ENCODE measurements at places on chromosomes 12 and 14.

DNA sequence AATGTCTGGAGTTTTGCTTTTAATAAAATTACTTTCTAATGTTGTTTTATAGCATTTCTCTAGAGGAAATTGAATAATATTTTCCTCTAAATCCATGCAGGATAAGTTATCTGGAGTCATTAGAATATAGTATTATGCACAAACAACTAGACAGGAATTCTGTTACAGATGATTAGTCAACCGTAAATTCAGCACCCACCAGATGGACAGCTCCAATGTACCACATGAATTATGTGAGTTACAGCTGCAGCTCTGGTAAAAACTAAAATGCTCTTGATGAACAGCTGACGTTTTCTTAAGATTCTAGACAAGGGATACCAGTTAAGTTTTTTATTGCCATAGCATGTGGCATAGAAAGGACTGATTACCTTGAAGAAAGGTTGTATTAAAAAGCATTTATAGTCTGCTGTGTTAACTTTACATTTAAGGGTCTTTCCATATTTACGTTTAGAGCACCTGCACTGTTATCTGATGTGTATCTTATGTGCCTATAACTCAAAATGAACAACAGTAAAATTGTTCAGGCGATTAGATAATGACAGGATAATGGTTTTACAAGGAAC lies 321.4 kb upstream of the LRFN5 start:
- no peak for DNase-seq

- no peak for DNase-seq
Observed at GRCh38 chr12:116636608-116637519, 77.7 kb downstream of the MAP1LC3B2 start.

- DNase-seq = no peak
Observed at GRCh38 chr12:10214136-10214894, 1.6 kb downstream of the GABARAPL1 start.

DNA sequence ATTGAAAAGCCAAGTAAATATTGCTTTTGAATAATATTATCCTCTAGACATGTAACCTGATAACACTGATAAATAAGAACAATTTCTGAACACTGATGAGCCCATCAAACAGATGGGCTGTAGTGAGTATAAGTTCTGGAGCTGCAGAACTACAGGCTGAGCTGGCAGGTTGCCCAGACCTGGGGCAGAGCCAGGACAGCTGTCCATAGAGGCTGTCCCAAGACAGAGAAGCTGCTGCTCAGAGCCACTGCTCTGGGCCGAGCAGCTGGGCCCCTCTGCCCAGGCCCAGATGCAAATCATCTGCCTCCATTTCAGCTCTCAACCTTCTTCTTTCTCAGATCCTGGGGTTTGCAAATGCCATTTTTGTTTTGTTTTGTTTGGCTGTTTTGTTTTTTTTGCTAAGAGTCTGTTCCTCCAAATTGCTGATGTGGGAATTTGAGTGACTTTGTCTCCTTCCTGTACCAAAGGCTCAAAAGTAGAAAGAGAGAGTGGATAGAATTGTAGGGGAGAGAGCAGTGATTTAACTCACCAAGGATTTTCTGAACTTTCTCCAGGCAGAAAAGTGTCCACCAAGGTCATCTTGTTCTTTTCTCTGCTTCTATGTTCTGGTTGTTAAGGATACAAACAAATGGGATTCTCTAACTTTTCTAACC lies 4.0 kb upstream of the TESPA1 start:
- no peak for DNase-seq

DNA sequence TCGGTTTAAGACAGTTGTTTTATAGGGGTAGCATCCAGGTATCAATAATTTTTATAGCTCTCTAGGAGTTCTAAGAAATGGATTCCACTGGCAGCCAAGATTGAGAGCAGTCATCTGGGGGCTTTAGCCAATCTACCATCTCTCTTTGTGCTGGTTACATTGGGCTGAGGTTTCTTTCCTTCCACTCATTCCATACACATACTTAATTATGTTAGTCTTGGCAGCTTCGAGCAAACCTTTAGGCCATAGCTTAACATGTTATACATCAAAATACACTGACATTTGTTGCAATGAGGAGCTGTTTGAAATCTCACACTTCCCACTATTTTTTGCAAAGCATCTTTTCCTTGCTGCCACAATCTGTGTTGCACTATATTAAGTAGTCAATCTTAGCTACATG lies 63.1 kb downstream of the ARMH4 start:
- no peak for DNase-seq
